ENCODE measurements at places on chromosomes 5 and 9.

GRCh38 chr9:114696814-114697544 lies 15.0 kb upstream of the TEX48 start:
- DNase-seq, result no peak

DNA sequence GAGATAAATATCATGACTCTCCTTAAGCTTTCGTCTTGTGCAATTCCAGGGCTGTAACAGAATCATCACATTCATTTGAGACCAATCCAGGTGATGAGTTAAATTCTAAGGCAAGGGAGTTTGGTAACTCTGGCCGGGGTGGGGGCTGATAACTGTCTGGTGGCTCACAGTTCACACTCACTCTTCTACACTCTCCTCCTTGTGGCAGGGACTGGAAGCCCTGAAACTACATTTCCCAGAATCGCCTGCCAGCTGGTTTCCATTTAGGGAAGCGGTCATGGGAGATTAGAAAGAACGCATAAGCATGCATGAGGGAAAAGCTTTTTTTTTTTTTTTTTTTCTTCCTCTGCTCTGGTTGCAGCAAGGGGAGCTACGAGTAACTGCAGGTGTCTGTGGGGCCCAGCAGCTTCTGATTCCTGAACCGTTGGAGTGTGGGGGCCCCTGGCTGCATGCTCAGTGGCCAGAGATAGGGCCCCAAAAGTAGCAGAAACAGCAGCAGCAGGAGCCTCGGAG lies 154.8 kb upstream of the TBC1D2 start:
- peak; percentile 62 for DNase-seq

GRCh38 chr5:56412601-56413379 lies 179.7 kb upstream of the ANKRD55 start:
- DNase-seq, result no peak

- DNase-seq, result no peak
These were observed 21.1 kb downstream of the PITX1 start for GRCh38 chr5:135012951-135013391.

GRCh38 chr9:72680593-72681282 lies 159.3 kb downstream of the TMC1 start:
- no peak for DNase-seq

GRCh38 chr5:3214396-3214795 lies 381.2 kb upstream of the IRX1 start:
- DNase-seq, result no peak

- peak; percentile 11 for DNase-seq
These were observed 175.8 kb upstream of the CHD1 start for GRCh38 chr5:99104538-99105132.

DNA sequence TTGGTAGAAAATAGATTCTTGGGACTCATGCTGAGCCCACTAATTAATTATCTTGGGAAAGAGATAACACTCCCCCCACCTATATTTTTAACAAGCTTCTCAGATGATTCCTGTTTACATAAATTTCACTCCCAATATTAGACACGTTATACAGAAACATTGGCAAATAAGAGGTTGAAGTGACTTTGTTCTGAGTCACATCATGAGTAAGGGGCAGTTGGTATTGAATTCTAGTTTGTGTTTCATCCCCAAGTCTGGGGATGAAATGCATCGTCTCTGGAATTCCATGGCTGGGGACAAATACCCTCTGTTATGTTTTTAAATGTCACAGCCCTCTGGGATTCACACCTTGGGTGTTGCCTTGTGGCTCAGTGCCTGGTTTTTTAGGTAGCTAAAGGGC lies 41.0 kb downstream of the BASP1 start:
- no peak for DNase-seq

- DNase-seq, result no peak
These were observed 376.4 kb downstream of the KCTD16 start for GRCh38 chr5:144547098-144547499.

DNA sequence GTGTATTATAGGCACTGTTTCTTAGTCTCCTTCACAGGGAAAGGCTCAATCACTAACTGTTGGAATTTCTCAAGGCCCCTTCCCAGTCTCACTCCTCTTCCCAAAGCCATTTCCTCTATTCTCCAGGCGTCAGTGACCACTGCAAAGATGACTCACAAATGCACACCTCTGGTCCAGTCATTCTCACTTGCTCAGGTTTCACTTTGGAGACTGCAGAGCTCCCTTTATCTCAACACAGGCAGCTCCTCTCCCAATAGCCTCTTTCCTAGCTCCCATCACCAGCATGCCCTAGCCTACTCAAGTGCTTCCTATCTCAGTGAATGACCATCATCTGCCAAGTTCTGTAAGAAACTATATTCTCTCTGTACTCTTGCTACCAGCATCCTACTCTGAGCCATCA lies 323.6 kb downstream of the NTRK2 start:
- DNase-seq, result no peak

- DNase-seq, result no peak
These were observed 262.9 kb downstream of the IRX1 start for GRCh38 chr5:3858524-3858923.

DNA sequence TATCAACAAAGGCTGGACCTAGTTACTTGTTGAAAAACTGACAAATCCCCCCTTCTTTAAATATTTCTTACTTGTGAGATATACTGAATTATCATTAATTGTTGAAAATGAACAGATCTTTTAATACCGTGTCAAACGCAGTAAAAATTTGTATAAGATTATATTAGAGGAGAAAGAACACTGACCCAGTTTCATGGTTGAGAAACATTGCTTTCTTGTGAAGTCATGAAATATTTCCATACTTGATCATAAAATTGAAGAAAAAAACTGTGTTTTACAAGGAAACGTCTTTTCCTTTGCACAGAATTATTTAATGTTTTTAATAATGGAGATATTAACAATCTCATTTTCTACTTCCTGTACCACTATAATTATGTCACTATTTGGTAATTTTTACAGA lies 45.8 kb downstream of the MOCS2 start:
- DNase-seq, result no peak

DNA sequence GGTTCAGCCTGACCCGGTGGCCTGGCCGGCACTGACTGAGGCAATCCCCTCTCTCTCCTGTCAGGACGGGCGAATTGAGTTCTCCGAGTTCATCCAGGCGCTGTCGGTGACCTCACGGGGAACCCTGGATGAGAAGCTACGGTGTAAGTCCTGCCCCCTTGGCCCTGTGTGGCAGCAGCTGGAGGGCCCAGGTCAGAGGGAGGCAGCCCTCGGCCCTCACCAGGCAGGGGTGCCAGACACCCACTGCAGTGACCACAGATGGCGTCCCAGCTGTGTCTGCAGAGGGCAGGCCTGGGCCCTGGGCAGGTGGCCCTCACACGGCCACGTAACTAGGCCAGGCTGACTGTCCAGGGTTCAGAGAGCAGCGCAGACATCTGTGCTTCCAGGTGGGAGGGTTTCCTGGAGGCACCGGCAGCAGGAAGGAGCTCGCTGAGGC lies 45.9 kb upstream of the HMCN2 start:
- no peak for DNase-seq

- no peak for DNase-seq
These were observed 36.4 kb downstream of the C6 start for GRCh38 chr5:41176952-41177351.

GRCh38 chr9:114263853-114264510 lies 58.9 kb upstream of the ORM1 start:
- no peak for DNase-seq

GRCh38 chr5:39498278-39498952 lies 73.6 kb upstream of the DAB2 start:
- no peak for DNase-seq

GRCh38 chr9:6942406-6942805 lies 184.6 kb downstream of the KDM4C start:
- DNase-seq, result no peak

GRCh38 chr5:68159224-68159951 lies 56.2 kb upstream of the PIK3R1 start:
- DNase-seq, result no peak

GRCh38 chr9:133710661-133711427 lies 27.3 kb downstream of the SARDH start:
- no peak for DNase-seq

GRCh38 chr5:95761771-95762651 lies 30.9 kb downstream of the RHOBTB3 start:
- peak; percentile 81 for DNase-seq

- DNase-seq, result no peak
These were observed 8.8 kb downstream of the NAA35 start for GRCh38 chr9:85949586-85950335.

DNA sequence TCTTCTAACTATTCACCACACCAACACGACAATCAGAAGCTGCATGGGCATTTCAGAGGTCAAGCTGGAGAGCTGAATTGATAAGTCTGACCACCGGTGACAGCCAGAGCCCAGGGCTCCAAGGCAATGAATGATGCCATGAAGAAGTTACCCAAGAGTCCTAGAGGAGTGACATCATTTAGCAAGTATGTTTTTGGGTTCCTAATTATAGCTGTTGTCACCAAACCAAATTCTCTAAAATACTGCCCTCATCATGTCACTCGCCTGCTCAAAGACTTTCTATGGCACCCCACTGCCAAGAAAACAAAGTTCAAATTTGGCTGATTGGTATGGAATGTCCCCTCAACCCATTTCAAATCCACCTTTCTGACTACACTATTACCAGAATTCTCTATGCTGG lies 235.1 kb downstream of the SPOCK1 start:
- no peak for DNase-seq

GRCh38 chr9:93557366-93558137 lies 18.8 kb upstream of the PHF2 start:
- no peak for DNase-seq

DNA sequence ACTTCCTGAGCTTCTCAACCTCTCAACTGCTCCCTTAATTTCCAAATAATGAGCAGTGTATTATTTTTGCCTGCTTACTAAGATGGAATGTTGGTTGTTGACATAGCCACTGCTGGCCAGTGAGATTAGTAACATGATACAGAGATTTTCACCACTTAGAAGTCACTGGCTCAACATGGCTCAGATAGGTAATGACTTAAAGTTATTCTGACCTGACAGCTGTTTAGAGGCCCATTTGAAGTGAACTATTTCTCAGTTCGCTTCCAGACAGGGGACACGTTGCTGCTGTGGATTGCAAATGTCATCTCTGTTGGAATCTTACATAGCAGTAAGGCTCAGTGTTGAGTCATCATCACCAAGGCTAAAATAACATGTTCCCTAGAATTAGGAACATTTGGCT lies 490.2 kb downstream of the TLE4 start:
- DNase-seq, result peak; percentile 97

- DNase-seq, result no peak
These were observed 150.6 kb upstream of the ATP10B start for GRCh38 chr5:161002571-161003074.
